Naive thymus-derived CD8-positive, alpha-beta T cell (primary cell): ENCODE measurements at places on chromosomes 1 and 21. TPM values are rescaled to one million over a fixed set of nuclear protein-coding genes. Genes with fewer than 3 reads are reported as not detected.

- H3K4me3 ChIP-seq = no peak overlapping the region
- H3K27ac ChIP-seq = no peak overlapping the region
- peaks cover 2% of the 10 kb centered on the region for H3K36me3 ChIP-seq
- H3K27me3 ChIP-seq = peaks cover 5% of the 10 kb centered on the region
- H3K4me1 ChIP-seq = peaks cover 2% of the 10 kb centered on the region
- no peak for DNase-seq
These were observed 123.2 kb upstream of the HMCN1 start for GRCh38 chr1:185610954-185611353.

- H3K36me3 ChIP-seq = peaks cover 2% of the 10 kb centered on the region
- no peak overlapping the region for H3K27ac ChIP-seq
- DNase-seq = no peak
- no peaks in the 10 kb centered on the region for H3K27me3 ChIP-seq
- no peaks in the 10 kb centered on the region for H3K4me1 ChIP-seq
These were observed 89.5 kb upstream of the KCTD3 start for GRCh38 chr1:215477632-215478031.

- peaks cover 7% of the 10 kb centered on the region for H3K27me3 ChIP-seq
- H3K4me1 ChIP-seq = peaks cover 7% of the 10 kb centered on the region
- no peak for DNase-seq
- H3K27ac ChIP-seq = no peak overlapping the region
These were observed 27.2 kb upstream of the MGST3 start for GRCh38 chr1:165603810-165604209.

The SMIM1 gene
- 1.4 TPM for polyA plus RNA-seq

DNA sequence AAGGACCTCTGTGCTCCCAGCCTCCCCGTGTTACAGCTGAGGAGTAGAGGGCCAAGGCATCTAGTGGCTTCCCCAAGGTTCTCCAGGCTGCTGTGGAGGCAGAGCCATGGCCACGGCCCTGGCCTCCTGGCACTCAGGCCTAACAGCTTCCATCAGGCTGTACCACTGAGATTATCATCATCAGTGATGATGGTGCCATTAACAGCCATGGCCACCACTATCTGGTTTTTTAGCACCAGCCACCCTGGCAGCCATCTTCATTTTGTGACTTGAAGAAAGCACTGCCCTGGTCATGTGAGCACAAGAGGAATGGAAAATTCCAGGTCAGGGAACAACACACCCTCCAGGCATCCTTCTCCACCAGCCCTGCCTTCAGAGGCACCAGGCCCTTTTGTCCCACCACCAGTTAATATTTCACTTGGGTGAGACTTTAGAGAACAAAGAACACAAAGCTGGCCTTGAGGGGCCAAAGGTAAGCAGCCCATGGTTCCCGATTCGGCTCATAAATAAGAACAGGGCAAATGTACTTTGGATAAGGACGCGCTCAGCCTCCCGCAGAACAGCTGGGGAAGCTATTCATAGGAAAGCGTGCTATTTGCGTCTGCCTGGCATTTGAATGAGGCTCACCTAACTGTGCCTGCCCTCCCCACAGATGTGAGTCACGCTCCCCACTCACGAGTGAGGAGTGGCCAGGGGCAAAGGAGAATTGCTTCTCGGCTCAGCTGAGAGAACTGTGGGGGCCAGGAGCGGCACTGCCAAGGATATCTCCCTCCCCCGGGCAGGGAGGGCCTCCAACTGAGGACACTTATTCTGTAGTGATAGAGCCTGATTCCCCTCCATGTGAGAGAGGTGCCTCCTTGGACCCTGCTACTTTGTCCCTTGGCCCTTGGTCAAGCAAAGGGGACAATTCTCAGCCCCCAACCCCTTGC, 95.6 kb downstream of the CD58 start:
- H3K4me3 ChIP-seq = no peak overlapping the region
- no peaks in the 10 kb centered on the region for H3K4me1 ChIP-seq
- DNase-seq = no peak
- H3K27me3 ChIP-seq = no peaks in the 10 kb centered on the region
- H3K27ac ChIP-seq = no peak overlapping the region

GRCh38 chr1:218112862-218113261, 172.2 kb upstream of the RRP15 start:
- DNase-seq = no peak
- H3K4me3 ChIP-seq = no peak overlapping the region
- H3K4me1 ChIP-seq = no peaks in the 10 kb centered on the region
- no peaks in the 10 kb centered on the region for H3K27me3 ChIP-seq
- no peaks in the 10 kb centered on the region for H3K36me3 ChIP-seq

The HSD3B1 gene
- polyA plus RNA-seq = not detected

The IFI44L gene
- 5.2 TPM for polyA plus RNA-seq

The ROR1 gene
- not detected for polyA plus RNA-seq

The PLPP3 gene
- polyA plus RNA-seq = not detected

GRCh38 chr1:51729824-51730301, 113.0 kb downstream of the OSBPL9 start:
- no peaks in the 10 kb centered on the region for H3K27me3 ChIP-seq
- peak overlapping the region; percentile 94 for H3K4me3 ChIP-seq
- DNase-seq = no peak
- H3K4me1 ChIP-seq = peaks cover 51% of the 10 kb centered on the region
- H3K36me3 ChIP-seq = no peaks in the 10 kb centered on the region
- H3K27ac ChIP-seq = peak overlapping the region; percentile 96

DNA sequence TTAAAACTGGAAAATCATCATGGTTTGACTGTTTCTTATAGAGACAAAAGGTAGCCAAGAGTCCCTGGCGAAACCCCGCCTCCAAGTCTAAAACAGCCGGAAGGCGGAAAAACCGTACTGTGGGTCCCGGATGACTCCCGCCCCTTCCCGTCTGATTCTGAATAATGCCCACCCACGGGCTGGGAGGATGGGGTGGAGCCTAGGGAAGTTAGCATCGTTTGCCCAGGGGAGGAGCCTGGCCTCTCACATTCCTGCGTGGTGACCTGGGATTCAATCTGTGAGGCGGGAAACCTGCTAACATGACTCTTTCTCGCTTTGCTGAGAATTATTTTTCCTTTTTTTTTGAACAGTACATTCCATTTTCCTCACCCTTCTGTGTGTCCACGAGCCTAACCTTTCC, 124.9 kb downstream of the KCNK1 start:
- DNase-seq = no peak
- H3K4me1 ChIP-seq = no peaks in the 10 kb centered on the region
- H3K36me3 ChIP-seq = no peaks in the 10 kb centered on the region

The IPO13 gene
- polyA plus RNA-seq = 13.8 TPM

The EDARADD gene
- 2.5 TPM for polyA plus RNA-seq

The LCE1D gene
- polyA plus RNA-seq = not detected

GRCh38 chr21:43786300-43786806, 3.0 kb upstream of the RRP1 start:
- H3K36me3 ChIP-seq = peaks cover 2% of the 10 kb centered on the region
- peaks cover 21% of the 10 kb centered on the region for H3K4me1 ChIP-seq
- no peaks in the 10 kb centered on the region for H3K27me3 ChIP-seq
- DNase-seq = no peak

- H3K27ac ChIP-seq = no peak overlapping the region
- H3K4me1 ChIP-seq = peaks cover 3% of the 10 kb centered on the region
- H3K4me3 ChIP-seq = no peak overlapping the region
- peaks cover 16% of the 10 kb centered on the region for H3K27me3 ChIP-seq
- no peaks in the 10 kb centered on the region for H3K36me3 ChIP-seq
- no peak for DNase-seq
These were observed 158.5 kb downstream of the TSEN15 start for GRCh38 chr1:184210031-184210430.

- H3K4me1 ChIP-seq = peaks cover 57% of the 10 kb centered on the region
- H3K4me3 ChIP-seq = no peak overlapping the region
- H3K27me3 ChIP-seq = no peaks in the 10 kb centered on the region
These were observed 25.9 kb downstream of the RUNX3 start for GRCh38 chr1:24903955-24904730.

DNA sequence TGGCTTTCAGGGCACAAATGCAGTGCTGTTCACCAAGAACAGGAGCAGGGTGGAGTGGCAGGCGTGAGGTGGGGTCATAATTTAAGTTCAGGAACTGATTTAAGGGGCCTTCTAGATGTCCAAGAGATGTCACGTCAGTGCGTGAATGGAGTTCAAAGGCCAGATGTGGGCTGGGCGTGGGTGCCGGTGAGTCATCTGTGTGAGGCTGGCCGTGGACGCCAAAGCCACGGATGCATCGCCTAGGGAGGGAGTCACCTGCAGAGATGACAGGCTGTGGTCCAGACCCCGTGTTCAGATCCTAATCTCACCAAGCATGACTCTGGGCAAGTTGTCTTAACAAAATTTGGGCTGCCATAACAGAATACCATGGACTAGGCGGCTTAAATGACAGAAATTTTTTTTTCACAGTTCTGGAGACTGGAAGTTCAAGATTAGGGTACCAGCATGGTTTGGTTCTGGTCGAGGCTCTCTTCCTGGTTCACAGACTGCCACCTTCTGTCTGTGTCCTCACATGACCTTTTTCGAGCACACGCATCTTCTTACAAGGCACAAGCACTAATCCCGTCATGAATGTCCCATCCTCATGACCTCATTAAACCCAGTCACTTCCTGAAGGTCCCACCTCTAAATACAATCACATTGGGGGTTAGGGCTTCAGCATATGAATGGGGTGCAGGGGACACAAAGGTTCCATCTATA, 109.6 kb downstream of the PRDM2 start:
- no peak for DNase-seq
- no peaks in the 10 kb centered on the region for H3K36me3 ChIP-seq
- no peaks in the 10 kb centered on the region for H3K27me3 ChIP-seq
- peak overlapping the region; percentile 35 for H3K27ac ChIP-seq
- no peak overlapping the region for H3K4me3 ChIP-seq

DNA sequence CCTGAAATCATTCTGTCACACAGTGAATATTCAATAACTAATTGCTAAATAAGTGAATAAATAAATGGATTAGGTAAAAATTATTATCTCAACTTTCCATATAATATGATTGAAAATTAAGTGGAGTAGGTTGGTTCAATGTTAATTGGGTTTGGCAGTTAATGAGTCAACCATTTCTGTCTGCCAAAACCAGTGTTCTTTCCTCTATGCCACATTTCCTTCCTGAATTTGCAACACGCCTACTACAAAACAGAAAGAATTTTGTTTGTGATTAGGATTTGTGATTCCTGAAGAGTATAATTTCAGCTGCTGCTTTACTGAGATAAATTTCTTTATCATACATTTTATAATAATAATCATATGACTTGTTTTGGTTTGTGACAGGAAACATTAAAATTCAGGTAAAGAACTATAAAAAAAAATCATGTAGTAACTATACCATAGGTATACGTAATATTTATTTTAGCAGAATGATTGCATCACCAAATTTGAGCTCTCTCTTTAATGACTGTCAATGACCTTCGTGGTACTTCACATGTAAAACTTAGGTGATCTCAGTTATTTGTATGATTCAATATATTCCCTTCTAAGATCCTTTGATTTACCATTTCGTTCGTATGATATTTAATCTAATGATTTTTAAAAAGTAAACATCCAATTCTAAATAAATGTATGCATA, 241.3 kb downstream of the KCNT2 start:
- no peaks in the 10 kb centered on the region for H3K27me3 ChIP-seq
- H3K4me1 ChIP-seq = no peaks in the 10 kb centered on the region
- no peak overlapping the region for H3K4me3 ChIP-seq
- DNase-seq = no peak
- no peak overlapping the region for H3K27ac ChIP-seq
- no peaks in the 10 kb centered on the region for H3K36me3 ChIP-seq
